ENCODE measurements at places on chromosomes 6 and 20.

GRCh38 chr20:44081476-44081875 is 105.5 kb downstream of the JPH2 start:
- no peak for DNase-seq

GRCh38 chr6:73657201-73657600 is 3.4 kb upstream of the SLC17A5 start:
- DNase-seq: no peak

- no peak for DNase-seq
These were observed 13.7 kb upstream of the PRND start for GRCh38 chr20:4708036-4708435.

GRCh38 chr20:58161192-58161591 is 67.3 kb downstream of the ANKRD60 start:
- DNase-seq: no peak

DNA sequence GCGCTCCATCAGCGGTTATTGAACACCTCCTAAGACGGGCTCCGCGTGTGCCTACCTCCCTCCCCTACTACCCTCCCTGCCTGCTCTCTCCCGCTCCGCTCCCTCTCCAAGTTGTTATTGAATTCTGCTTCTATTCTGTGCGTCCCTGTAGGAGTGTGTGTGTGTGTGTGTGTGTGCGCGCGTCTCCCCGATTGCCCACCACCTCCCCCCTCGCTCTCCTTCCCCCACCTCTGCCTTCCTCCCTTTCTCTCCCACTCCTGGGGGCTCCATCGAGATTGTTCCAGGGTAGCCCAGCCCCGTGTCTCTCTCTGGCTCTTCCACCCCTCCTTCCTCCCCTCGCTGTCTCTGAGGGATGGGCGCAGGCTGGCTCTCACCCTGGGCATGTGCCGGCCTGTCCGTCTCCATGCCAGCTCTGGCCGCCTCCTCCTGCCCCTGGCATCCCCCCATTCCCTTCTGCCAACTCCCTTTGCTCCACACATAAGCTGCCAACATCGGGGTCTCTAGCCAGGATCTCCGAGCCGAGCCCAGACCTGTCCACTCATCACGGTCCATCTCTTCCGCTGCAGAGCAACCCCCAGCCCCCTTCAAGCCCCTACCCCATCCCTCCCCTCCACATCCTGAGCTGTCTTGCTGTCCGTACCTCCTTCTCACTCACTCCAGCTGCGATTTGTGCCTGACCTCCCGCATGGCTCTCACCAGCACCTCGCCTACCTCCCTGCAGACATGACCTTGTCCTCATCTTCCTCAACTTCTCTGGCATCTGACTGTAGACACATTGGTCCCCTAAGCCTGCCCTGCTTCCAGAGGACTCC is 68.5 kb downstream of the SRC start:
- DNase-seq: no peak

- DNase-seq: no peak
These were observed 183.9 kb upstream of the JARID2 start for GRCh38 chr6:15061908-15062515.

- DNase-seq: no peak
These were observed 51.1 kb downstream of the AGPAT4 start for GRCh38 chr6:161222706-161223234.

DNA sequence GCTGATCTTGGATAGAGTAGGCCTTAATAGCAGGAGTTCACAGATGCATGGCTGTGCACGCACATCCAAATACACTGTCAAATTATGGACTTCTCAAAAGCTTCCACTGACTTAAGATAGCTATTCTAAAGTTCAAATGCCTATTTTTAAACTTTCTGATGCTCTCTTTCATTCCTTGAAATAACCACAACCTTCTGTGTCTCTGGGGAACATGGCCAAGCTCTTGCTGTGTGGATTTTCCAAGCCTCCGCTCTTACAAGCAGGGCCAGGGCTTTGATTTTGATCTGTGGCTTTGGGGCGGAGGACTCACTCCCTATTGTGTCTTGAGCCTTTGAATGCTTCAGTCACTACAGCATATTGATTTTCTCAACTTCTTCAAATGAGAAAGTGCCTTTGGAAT is 35.7 kb upstream of the SNRPB2 start:
- no peak for DNase-seq

DNA sequence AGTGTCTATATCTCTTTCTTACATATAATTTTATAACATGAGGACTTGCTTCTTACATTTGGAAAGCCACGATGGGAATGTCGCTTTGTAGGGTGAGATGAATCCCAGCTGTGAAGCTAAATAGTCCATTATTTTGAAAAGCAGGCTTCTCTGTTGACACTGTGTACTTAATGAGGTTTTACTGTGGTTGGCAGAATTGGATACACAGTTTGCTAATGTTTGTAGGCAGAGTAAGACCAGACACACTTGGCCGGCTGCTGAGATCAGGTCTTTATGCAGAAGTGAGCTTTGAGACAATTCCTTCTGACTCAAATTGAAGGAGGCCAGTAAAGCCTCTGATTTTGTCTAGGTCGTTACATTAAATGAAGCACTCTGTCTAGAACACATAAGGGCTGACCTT is 93.0 kb downstream of the NDUFAF5 start:
- DNase-seq: no peak

GRCh38 chr6:143068001-143068400 is 7.3 kb downstream of the AIG1 start:
- no peak for DNase-seq

GRCh38 chr6:143222801-143223231 is 162.1 kb downstream of the AIG1 start:
- no peak for DNase-seq

DNA sequence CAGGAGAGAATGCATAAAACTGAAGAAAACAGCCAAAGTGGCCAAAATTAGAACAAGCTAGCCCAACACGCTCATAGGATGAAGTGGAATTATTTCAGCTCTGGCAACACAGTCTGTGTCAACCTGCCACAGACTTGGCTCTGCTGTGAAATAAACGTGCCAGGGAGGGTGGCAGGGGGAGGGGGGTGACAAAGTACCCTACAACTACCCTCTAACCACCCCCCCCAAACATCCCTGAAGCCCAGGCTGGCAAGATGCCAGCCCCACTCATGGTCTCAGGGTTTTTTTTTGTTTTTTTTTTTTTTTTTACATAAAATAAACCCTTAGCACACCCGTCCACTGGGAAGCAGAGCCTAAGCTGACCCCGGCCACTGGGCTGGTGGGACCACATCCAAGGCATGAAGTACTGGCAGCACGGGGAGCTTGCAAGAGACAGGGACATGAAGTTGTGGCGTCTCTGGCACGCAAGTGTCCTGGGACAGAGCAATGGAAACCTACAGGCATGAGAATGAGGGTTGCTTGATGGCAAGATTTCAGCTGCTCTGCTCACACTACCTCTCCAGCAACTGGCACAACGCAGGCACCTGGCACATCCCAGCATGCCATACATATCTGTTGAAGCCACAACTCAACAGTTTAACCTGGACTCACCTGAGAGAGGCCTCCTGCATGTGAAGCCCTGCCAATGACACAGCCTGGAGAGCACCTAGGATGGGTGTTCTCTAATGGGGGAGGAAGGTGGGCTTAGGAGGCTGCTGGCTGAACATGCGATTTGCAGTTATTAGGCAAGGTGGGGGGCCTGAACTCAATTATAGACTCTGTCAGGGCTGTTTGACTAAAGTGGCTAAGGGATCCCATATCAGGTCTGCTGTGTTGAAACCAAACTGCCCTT is 76.4 kb downstream of the TRAM2 start:
- DNase-seq: no peak

DNA sequence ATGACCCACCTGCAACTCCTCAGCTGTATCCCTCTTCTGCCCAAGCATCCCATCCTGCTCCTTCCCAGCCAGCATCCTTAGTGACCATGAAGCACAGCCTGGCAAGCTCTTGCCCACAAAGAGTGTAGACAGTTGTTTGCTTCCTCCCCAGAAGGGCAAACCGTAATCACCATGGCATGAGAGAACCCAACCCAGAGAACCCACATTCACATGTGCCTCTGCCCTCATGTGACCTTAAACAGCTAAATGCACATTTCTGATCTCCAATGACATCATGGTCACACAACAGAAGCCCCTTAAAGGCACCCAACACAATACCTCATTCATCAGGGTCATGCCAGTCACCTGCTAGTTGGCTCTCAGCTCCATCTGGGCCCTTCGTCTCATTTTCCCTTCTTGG is 162.8 kb upstream of the CDYL start:
- no peak for DNase-seq

DNA sequence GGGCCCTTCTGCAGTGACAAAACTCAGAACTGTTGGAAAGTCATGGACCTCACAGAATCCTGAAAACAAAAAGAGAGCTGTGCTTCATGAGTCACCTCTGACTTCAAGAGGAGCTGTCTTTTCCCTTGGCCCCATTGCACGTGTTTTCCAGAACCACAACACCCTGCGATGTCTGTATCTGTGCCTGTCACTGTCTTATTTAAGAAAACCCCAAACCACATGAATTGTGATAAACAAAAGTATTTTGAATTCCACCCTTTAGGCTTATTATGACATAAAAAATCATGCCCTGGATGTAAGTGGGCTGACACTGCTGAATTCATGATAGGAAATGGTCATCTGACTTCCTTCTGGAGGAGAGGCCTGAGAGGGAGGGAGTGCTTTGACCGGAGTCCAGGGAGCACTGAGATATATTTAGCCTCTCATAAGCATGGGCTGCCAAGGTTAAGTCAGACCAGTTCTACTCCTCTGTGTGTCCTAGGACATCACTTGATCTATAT is 96.4 kb upstream of the DUSP22 start:
- DNase-seq: peak; percentile 42

GRCh38 chr6:149060985-149061760 is 256.3 kb upstream of the TAB2 start:
- DNase-seq: peak; percentile 77

GRCh38 chr6:56732517-56732916 is 89.8 kb upstream of the DST start:
- no peak for DNase-seq

- no peak for DNase-seq
These were observed 71.7 kb upstream of the FRMD1 start for GRCh38 chr6:168150551-168151320.

GRCh38 chr20:42613076-42613475 is 576.6 kb downstream of the PTPRT start:
- DNase-seq: no peak

GRCh38 chr6:36728289-36729160 is 30.9 kb downstream of the RAB44 start:
- no peak for DNase-seq

GRCh38 chr6:6997263-6998193 is 110.2 kb upstream of the RREB1 start:
- DNase-seq: no peak

- peak; percentile 65 for DNase-seq
These were observed 511.1 kb downstream of the TENT5A start for GRCh38 chr6:81241126-81242041.

- no peak for DNase-seq
These were observed 14.2 kb downstream of the PPP1R14C start for GRCh38 chr6:150157081-150157480.

GRCh38 chr20:43755851-43756250 is 29.0 kb upstream of the GTSF1L start:
- DNase-seq: peak; percentile 47

- DNase-seq: peak; percentile 79
These were observed 272.0 kb downstream of the PACRG start for GRCh38 chr6:162999575-163000285.

DNA sequence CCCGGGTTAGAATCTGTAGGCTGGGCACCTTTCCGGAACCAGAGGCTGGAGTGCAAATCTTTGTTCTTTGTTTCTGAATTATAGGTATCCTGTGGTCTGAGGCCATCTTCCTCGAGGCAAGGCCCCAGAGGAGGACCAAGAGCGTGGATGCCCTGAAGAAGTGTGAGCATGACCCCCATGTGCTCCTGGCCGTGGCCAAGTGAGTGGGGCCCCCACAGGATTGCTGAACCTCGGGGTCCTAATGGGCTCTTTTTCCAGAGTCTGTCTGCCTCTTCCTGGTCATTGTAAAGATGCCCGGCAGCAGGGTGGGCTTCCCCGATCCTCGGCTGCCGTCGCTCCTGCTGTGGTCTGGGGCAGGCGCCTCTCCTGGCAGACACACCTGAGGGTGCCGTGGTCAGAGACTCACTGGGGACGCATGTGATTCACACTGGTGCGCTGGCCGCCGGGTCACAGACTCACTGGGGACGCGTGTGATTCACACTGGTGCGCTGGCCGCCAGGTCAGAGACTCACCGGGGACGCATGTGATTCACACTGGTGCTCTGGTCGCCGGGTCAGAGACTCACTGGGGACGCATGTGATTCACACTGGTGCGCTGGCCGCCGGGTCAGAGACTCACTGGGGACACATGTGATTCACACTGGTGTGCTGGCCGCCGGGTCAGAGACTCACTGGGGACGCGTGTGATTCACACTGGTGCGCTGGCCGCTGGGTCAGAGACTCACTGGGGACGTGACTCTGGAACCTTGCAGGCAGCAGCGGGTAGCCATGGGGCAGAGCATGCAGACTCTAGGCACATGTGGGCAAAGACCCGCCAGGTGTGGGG is 6.5 kb upstream of the C20orf204 start:
- DNase-seq: no peak

DNA sequence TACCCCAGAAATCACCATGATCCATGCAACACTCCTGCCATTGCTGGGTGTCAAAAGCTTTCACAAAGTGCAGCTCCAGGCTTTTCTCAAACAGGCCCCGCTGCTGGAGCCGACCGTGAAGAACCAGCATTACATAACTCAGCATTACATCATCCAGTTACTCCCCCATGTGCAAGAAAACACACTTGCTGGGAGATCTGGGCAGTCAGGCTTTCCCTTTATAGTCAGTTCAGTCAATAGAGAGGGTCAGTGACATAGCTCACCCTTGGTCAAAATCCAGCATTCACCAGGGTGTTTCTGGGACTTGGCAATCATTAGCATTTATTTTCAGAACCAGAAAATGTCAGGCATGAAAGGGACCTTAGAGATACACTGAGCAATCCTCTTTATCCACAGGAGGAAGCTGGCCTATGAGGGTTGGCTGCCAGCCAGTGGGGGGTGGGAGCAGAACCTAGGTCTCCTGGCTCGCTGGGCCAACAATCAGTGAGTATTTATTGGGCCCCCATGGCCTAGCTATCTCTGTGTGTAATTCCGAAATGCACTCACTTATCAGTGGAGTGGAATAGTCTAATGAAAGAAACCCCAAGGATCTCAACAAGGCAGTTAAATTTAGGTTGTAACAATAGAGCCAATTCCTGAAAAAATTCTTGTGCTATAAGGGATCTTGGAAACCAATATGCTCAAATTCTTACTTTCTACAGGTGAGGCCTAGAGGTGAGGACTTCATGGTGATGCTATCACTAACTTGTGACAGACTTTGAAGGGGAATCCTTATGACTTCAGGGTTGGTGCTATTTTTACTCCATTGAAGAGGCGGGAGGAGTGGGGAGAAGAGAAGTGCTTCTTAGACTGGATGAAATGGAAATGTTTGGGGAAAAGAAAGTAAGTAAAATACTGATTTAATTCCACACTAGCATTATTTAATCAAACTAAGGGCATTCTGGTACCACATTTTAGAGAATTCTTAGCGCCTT is 54.6 kb downstream of the LYRM4 start:
- peak; percentile 14 for DNase-seq

DNA sequence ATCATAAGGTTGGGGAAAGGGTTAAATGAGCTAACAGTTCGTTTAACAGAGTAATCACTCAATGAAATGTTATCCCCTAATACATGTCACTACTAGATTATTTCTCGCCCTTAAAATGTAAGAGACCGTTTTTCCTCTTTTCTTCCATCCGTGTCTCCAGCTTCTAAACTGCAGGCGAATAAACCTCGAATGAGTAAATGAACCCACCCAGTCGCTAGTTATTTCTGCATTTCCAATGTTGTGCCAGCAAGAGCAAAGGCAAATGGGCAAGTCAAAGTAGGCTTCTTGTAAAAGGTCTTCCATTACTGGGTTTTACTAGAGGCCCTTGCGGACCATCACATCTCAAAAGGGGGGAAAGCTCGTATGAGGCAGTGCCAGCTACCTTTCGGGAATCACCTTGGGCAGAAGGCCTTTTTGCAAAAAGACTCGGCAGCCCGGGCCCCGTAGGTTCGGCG is 400 bp upstream of the SMAP1 start:
- no peak for DNase-seq
